ENCODE measurements at places on chromosomes 1 and 21.

DNA sequence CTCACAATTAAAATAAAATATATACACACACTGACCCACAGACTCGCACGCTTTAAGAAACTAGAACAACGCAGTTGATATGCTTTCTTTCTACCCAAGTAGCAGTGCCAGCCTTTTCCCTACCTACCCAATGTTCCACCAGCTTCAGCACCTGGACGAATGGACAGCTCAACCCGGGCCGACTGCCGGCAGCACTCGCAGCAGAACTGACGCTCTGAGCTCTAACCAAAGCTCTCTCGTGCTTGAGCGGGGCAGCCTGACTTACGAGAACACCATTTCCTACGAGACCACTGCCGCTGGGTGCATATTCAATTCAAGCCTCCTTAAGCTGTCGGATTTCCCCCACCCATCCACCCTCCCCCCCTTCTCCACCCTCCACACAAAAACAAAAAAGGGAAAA lies 127.4 kb upstream of the DPYD start:
- DNase-seq: peak; percentile 80

GRCh38 chr1:162375463-162375862 lies 1.2 kb downstream of the SPATA46 start:
- no peak for DNase-seq

DNA sequence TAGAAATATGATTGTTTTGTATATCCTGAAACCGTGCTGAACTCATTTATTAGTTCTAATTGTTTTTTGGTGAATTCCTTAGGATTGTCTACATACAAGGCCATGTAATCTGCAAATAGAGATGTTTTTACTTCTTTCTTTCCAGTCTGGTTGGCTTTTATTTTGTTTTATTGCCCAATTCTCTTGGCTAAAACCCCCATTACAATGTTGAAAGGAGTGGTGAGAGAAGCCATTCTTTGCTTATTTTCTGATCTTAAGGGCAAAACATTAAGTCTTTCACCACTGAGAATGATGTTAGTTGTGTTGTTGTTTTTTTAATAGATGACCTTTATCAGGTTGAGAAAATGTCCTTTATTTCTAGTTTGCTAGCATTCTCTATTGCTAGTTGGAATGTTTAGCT lies 157.3 kb downstream of the NTMT2 start:
- DNase-seq: no peak

- DNase-seq: no peak
These were observed 22.2 kb upstream of the GPR25 start for GRCh38 chr1:200850554-200850953.

DNA sequence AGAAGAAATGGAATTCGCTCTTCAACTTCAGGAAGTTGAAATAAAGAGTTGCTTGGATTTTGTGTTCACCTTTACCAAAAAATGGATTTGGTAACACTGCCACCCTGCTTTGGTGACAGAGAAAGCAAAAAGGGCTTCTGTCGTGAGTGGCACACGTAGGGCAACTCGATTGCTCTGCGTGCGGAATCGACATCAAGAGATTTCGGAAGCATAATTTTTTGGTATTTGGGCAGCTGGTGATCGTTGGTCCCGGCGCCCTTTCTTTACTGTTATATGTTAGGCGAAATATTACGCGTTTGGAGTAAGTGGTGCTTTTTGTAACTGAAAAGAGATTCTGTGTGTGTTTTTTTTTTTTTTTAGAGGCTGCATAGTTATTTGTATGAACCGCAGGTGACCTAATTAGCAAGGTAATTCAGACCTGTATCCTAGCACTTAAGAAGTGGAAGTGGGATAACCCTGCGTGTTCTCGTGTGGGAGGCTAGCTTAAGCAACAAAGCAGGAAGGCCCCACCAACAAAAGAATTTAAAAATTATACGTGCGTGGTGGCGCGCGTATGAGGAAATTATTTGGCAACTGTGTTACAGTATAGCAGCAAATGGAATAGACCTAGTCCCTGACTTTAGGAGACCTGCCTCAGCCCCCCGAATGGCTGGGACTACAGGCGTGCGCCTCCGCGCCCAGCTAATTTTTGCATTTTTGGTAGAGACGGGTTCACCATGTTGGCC lies at the start of gene RNU11:
TSS of gene RNU11 (plus strand) at position 127 of the 725 bp plus-strand sequence.
- peak; percentile 92 for DNase-seq

DNA sequence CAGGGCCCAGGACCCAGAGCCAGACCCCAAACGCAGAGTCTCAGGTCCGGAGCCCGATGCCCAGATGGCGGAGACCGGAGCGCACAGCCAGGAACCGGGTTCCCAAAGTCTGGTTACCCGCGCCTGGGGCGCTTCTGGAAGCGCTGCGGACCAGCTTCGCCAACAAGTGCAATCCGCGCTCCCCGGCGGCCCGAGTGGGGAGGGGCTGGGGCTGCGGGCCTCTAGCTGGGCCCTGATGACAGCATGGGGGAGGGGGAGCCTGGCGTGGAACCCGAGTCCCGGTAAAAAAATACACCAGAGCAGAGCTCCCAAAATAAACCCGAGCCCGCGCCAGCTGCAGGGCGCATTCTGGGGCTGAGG lies 494 bp downstream of the NT5C1A start:
- no peak for DNase-seq

- no peak for DNase-seq
These were observed 582.4 kb downstream of the LTN1 start for GRCh38 chr21:28410256-28410655.

- DNase-seq: no peak
These were observed 28.1 kb downstream of the KCTD3 start for GRCh38 chr1:215595231-215595630.

GRCh38 chr1:94816030-94816429 lies 4.1 kb upstream of the SLC44A3 start:
- no peak for DNase-seq

GRCh38 chr21:43864962-43865539 lies at the start of gene AGPAT3:
Gene AGPAT3 (plus strand): TSS chr21:43865223. CDS start chr21:43959682, 94,459 bp downstream.
- no peak for DNase-seq

DNA sequence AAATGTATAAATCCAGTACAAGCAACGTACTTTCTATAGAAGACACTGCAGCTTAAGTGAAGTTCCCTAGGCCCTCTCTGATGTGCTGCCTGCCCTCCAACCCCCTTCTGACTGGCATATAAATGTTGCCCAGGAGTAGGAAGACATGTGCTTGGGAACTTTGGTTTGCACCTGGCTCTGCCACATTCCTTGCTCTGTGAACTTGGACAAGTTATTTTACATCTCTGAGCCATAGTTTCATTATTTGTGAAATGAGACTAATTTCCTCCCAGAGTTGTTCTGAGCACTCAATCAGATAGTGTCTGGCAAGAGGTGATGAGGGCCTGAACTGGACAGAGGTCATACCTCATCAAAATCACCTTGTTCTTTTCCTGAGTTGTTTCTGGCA lies 3.5 kb upstream of the PHC2 start:
- DNase-seq: no peak

DNA sequence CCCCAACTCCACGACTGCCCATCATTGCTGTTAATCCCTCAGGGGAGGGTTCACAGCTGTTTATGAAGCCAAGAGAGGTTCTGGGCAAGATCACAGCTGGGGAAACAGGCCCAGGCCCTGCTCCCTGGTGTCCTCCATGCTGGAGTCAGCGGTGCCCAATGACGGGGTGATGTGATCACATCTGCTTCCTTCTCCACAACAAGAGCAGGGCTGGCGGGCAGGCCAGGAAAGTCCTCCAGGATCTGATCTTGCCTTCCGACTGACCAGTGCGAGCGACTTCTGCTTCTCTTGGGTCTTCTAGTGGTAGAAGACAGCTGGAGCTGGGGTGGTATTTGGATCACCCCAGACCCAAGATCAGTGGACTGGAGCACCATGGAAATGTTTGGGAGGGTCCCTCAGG lies 951 bp upstream of the LINGO4 start:
- no peak for DNase-seq

DNA sequence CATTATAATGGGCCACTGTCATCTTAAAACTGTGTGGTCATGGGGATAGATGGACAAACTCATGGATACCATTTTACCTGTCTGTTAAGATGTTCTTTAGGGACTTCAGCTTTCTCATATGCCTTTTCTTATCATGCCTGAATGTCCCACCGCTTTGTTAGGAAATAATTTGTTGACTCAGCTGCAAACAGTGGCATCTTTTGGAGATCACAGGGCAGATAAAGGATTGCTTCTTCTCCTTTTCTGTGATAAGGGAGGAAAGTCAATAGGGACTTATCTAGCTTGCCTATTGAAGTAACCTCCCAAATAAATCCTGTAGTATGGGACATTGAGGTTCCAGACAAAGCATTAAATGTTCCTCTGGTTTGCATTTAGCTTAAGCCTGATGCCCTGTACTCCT lies 79.8 kb upstream of the KIAA0040 start:
- DNase-seq: no peak

- no peak for DNase-seq
These were observed 209.2 kb upstream of the PTGFR start for GRCh38 chr1:78281580-78281979.

DNA sequence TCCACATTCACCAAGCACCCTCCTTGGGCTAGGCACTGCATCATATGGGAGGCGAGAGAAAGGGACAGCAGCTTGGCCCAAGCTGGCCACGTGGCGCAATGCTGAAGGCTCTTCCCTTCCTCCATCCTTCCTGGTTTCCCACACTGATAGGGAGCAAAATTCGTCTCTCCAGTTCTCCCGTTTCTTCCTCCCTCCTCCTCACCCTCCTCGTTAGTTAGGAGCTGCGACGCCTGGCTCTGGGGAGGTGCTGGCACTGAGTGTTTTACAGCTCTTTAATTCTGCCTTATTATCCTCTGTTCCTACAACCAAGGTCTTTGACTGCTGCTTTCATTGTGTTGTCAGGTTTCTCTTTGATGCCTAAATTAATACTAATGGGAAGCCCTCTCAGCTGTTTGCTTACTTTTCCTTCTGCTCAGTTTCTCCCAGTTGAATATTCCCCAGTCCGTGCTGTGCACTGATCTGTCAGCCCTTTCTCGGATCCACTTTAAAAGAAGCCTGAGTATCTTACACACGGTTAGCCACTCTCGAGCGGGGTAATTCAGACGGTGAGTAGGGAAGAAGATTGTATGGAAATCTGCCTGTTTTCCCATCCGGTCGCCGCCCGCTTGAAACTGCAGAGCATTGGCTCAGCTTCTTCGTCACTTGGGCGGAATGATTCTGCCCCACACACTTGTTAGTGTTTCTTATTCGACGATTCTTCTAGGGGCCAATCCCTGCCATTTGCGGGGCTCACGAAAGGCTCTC lies 56.2 kb upstream of the SMYD2 start:
- DNase-seq: no peak

DNA sequence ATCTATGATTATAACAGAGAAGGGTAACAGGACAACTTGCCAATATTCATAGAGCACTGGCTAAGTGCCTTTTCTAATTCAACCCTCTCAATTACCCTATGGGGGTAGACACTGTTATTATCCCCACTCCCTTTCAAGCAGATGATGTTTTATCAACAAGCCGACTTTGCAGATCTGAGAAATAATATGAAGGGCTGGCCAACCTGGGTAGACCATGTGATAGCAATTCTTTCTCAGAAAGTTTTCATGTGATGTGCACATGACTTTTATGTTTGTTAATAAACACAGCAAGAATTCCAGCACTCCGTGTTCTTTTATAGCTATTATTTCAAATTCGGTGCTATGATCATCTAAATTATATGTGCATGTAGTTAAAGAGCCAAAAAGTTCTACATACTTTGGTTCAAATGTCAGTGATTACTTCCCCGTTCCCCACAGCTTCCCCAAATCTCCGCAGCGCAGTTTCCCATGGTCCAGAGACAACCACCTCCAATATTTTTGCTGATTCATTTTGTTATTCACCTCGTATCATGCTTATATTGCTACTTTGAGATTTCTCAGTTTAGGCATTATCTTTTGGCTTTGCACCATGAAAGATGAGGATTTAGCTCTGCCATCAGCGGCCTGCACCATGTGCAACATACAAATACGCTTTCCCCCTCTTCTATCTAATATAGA lies 96.7 kb upstream of the GADD45A start:
- no peak for DNase-seq

- DNase-seq: no peak
These were observed 49.7 kb downstream of the S100B start for GRCh38 chr21:46555225-46555617.

- DNase-seq: no peak
These were observed 211.5 kb downstream of the KCNJ6 start for GRCh38 chr21:37704751-37705150.

DNA sequence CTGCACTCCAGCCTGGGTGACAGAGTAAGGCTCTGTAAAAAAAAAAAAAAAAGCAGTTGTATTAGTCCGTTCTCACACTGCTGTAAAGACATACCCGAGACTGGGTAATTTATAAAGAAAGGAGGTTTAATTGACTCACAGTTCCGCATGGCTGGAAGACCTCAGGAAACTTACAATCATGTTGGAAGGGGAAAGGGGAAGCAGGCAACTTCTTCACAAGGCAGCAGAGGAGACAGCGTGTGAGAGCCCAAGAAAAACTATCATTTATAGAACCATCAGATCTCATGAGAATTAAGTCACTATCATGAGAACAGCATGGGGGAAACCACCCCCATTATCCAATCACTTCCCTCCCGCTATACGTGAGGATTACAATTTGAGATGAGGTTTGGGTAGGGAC lies 151.7 kb upstream of the NR5A2 start:
- no peak for DNase-seq

DNA sequence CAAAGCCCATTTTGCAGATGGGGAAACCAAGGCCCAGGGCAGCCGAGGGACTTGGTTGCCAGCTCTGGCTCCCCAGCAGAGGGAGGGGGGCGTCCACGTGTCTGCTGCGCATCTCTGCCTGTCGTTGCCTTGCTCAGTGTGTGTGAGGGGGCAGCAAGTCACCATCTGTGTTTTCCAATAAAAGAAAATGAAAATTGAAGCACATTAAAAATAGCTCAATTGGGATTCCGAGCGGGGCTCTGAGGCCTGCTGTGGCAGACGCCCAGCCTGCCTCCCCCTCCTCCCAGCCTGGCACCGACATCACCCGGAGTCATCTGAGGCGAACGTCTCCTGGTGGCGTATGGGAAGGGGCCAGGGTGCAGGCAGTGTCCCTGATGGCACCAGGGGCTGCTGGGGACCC lies 51.2 kb downstream of the EPHB2 start:
- no peak for DNase-seq

DNA sequence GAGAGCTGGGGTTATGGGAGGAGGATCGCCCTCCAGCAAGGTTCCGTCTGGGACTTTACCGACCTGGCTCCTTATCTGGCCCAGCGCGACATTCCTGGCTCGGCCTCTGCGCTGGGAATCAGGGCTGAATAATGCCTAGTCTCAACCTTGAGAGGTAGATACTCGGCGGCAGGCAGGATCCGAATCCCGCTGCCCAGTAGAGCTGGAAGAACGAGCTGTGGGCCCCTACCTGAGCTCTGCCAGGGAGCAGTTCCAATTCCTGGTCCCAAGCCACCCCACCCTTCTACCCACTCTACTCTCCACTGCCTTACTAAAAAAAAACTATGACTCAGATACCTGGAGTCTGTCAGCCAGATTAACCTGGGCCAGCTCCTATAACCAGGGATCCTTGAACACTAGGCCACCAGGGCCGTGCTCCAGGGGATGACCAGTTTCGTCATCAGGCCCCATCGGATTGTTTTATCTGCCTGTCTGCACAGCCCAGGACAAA lies 53.6 kb downstream of the RHBG start:
- no peak for DNase-seq

GRCh38 chr1:2148691-2149090 lies 45.9 kb downstream of the FAAP20 start:
- no peak for DNase-seq

GRCh38 chr1:234980645-234981396 lies 147.8 kb downstream of the TOMM20 start:
- DNase-seq: no peak

- no peak for DNase-seq
These were observed 16.2 kb upstream of the POFUT2 start for GRCh38 chr21:45303751-45304475.

GRCh38 chr1:87362834-87363426 lies 34.2 kb downstream of the LMO4 start:
- no peak for DNase-seq

- DNase-seq: no peak
These were observed 107.3 kb upstream of the ST6GALNAC5 start for GRCh38 chr1:76759950-76760349.

Measured in right renal pelvis (tissue), 4 donors.